ENCODE measurements at places on chromosomes 5 and 9. TPM values are rescaled to one million over a fixed set of nuclear protein-coding genes. Genes with fewer than 3 reads are reported as not detected.

DNA sequence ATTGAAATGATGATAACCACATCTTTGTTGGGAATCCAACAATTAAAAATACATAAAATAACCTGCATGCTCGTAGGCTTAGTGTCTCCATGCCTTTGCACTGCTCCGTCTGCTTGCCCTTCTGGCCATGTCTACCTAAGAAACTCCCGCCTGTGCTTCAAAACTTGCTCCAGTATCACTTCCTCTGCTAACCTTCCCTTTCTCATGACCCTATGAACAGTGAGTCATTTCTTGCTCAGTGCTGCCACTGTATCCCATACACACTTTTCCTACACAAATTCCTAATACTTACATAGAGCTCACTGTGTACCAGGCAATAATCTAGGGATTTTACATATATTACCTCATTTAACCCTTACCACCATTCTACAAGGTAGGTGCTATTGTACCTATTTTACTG is 33.5 kb downstream of the TMEM245 start:
- no peak for DNase-seq

GRCh38 chr5:124888622-124889485 is 142.4 kb upstream of the ZNF608 start:
- DNase-seq: no peak

GRCh38 chr5:123753937-123754891 is 242.2 kb downstream of the CSNK1G3 start:
- DNase-seq: no peak

DNA sequence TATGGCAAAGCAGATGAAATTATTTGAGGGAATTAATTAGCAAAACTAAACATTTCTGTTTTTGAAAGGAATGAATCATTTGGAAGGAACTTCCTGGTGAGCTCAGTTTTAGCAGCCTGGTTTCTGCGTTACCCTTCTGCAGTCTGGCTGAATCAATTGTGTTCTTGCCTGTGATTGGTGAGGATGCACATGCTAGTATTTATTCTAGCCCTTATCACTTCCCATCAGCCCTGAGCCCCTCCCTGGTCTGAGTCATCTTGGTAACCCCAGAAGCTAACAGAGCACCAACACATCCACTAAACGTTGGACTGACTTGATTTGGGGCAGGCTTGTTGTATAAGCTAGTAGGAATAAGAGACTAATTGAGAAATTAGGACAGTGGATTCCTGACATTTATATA is 6.6 kb downstream of the TJP2 start:
- DNase-seq: peak; percentile 36

The FOXD4 gene
- total RNA-seq: 0.47 TPM
